ENCODE measurements at places on chromosomes 5 and 9. TPM values are rescaled to one million over a fixed set of nuclear protein-coding genes. Genes with fewer than 3 reads are reported as not detected.

GRCh38 chr9:114456929-114457328, 48.3 kb downstream of the WHRN start:
- no peak for DNase-seq

DNA sequence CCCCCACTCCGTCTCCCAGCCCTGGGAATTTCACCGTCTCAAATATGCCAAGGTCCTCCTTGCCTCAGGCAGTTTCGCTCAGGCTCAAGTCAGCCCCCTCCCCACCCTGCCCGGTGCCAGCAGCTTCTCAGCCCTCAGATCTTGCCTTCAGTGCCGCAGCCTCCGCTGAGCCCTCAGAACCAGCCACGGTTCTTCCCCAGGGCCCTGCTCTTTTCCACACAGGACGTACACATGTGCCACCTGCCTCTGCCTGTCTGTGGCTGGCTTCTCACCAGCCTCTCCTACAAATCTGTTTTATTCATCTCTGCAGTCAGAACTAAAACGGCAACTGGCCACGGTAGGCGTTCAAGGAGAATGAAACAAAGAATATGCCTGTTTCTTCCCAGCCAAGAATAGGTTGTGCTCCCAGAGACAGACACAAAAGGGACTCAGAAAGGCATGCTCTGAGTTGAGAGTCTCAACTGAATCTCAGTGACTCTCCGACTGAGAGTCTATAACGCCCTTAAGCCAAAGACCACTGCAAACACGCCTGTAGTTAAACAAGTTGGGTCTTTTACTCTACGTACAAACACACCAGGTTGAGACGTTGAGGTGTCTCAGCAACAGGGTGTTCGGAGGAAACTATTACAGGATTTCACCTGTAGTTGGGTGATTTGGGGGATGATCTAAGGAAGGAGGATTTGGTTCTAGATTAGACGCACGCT, 10.6 kb upstream of the GRIN1 start:
- DNase-seq, result no peak

- peak; percentile 10 for DNase-seq
Observed at GRCh38 chr5:167442922-167443321, 848.5 kb upstream of the WWC1 start.

DNA sequence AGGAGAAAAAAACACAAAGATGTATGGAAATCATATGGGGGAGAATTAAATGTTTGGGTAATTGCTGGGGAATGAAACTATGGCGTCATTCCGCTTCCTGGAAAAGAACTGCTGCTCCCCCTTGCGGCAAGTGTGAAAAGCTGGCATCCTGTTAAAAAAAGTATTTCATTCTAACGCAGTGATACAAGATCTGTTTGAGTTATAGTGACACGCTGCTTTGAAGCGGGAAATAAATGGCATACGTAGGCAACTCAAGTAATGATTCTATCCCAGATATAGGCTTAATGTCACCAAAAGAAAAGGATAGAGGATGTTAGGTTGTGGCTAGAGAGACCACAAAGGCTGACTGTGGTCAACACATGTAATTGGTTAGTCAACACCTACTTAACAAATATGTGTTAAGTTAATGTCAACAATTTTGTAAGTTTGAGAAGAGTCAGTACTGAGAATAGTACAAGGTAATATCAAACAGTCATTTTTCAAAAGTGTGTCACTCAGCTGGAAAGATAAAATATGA, 70.2 kb upstream of the ALDH1A1 start:
- DNase-seq, result peak; percentile 73

GRCh38 chr9:78830301-78830700, 533.4 kb downstream of the PSAT1 start:
- no peak for DNase-seq

GRCh38 chr9:127129718-127130085, 7.3 kb upstream of the ANGPTL2 start:
- no peak for DNase-seq

DNA sequence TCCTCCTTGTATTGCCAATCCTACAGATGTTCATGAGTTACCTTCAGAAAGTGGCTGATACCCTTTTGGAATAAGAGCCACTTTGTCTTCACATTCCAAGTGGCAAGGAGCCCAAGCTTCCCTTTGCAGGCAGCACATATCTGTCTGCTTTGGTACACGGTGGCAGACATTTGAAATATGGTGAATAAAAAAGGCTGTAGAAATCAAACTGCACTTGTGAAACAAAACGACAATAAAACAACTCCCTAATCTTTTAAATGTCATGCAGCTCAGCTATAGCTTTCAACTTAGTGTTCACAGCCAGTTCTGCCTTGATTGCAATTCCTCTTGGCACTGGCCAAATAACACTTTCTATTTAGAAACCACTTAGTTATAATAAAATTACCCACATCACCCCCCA, 35.0 kb upstream of the DMAC1 start:
- no peak for DNase-seq

The URM1 gene
- 71.9 TPM for total RNA-seq

The ADCY2 gene
- total RNA-seq, result not detected
